ENCODE measurements at places on chromosomes 7 and 10.

GRCh38 chr10:6919077-6919476 lies 339.0 kb upstream of the PRKCQ start:
- no peak for DNase-seq

DNA sequence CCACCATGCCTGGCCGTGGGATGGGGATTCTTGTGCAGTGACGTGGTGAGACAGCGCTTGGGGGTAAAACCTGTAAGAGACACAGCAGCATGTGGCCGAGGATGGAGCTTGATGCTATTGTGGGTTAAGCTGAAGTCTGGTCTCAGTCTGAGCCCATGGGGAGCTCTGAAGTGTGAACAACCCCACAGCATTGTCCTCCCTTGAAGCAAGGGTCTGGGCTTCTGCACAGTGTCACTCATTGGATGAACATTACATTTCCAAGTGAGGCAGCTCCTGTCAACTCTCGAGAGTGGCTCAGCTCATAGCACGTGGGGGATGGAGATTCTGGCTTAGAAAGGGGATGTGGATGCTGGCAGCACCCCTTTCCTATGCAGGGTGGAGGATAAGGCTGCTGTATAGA lies 32.2 kb upstream of the ZNF438 start:
- no peak for DNase-seq

DNA sequence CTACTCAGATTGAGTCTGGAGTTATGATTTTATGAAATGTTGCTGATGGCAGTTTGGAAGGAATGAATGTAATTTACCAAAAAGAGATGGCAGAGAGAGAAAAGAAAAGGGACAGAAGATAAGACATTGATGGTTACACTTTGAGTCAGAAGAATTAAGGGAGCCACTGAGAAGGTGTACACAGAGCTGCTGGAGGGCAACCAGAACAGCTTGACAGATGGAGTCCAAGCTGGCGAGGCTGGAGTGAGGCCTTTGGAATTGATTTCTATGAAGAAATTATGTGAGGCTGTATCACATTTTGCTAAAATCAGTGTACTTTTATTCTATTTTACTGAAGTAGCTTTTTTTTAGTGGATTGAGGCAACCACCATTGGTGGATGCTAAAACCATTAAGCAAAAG lies 740.5 kb downstream of the REEP3 start:
- DNase-seq: no peak

DNA sequence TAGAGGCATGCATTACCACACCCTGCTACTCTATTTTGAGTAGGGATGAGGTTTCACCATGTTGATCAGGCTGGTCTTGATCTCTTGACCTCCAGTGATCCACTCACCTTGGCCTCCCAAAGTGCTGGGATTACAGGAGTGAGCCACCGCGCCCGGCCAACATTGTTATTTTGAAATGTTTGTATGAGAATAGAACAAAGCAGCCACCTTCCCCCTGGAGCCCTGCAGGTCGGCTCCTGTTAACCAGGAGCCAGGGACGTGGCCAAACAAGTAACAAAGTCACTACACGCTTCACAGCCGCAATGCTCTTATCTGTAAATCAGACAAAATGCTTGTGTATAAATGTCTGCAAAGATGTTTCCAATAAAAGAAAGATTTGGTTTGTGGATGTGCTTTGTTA lies 295.4 kb downstream of the CNTNAP2 start:
- no peak for DNase-seq

DNA sequence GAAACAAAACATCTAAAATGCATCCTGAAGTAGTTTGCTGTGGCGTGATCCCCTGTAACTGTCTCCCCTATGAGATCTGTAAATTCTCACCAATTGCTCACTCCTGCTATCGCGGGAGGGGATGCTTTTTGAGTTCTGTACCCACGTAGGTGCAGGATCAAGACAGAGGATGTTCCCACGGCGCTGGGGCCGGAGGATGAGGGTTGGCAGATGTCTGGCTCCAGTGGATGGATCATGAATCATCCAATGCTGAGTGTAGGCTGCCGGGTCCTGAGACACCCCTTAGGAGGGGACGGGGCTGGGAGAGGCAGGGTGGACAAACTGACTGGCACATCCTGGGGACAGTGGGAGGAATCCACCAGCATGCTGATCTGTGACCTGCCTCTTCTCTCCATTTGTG lies 224.4 kb downstream of the USP6NL start:
- no peak for DNase-seq

- no peak for DNase-seq
Measured at GRCh38 chr7:121328508-121329190, at the start of gene WNT16. WNT16 (plus strand) TSS chr7:121329000; CDS start chr7:121329293, 293 bp downstream.

DNA sequence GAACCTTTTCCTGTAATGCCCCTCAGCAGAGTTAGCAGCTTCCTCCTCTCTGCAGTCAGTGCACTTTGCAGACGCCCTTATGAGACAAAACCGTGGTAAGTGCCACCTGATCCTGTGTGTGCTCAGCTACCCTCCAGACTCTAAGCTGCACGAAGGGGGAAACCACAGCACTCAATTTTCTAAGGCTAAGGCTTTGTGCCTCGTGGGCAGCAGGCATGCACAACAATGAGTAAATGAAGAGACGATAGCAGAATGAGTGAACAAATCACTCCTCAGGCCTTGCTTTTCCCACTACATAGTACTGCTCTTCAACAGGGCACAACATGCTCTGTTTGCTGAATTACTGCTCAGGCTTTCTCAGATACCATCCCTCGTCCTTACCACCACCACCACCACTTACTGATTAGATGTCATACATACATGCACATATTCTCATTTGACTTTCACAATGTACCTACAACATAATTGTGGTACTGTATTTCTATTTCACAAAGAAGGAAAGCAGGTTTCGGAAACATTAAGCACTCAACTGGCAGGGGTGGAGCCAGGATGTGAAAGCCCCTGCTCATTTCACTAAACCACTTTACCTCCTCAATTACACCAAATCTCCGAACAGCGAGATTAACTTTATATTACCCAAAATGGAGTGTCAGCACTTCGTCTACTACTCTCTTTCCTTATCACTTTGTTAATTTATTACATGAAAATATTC lies 85.4 kb downstream of the ICA1 start:
- no peak for DNase-seq

GRCh38 chr10:87667493-87667892 lies 7.8 kb downstream of the PAPSS2 start:
- DNase-seq: no peak

DNA sequence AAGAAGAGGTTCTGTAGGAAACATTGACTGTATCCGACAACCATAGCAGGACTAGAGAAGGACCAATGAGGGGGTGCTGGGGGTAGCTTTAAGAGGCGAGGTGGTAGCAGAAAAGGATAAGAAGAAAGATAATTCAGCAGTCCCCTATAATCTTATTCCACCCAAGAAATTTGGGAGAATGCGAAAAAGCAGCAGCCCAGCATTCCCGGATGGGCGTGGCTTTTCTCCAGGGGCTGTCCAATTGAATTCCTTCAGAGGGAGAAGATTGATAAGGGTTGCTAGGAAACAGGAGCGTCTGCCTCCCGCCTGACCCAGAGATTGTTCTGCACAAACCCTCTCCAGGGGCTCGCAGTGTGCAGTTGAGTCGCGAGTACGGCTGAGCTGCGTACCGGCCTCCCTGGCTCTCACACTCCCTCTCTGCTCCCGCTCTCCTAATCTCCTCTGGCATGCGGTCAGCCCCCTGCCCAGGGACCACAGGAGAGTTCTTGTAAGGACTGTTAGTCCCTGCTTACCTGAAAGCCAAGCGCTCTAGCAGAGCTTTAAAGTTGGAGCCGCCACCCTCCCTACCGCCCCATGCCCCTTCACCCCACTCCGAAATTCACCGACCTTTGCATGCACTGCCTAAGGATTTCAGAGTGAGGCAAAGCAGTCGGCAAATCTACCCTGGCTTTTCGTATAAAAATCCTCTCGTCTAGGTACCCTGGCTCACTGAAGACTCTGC lies at the start of gene GRM3:
GRM3 (plus strand) TSS at position 349 of the 721 bp plus-strand sequence. CDS start 121,237 bp downstream, outside the sequence.
- DNase-seq: no peak

GRCh38 chr10:129583831-129584230 lies 116.8 kb downstream of the MGMT start:
- DNase-seq: no peak

DNA sequence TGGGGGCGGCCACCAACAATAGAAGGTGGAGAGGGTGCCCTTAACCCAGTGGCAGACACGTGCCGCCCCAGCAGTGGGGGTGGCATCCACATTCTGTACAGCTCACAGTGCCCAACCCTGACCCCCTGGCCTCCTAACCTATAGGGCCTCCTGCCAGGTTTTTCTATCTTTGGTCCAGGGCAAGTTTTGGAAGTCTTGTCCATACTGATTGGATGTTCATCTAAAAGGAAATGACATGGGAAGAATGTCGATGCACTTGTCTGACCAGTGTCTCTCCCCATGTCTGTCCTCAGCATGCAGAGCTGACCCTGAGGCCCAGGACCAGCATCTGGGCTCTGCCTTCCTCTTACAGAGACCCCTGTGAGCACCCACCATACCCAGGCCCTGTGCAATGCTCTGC lies 32.3 kb upstream of the ANTXRL start:
- no peak for DNase-seq

- no peak for DNase-seq
Measured at GRCh38 chr7:44533301-44534055, 7.7 kb downstream of the NPC1L1 start.

DNA sequence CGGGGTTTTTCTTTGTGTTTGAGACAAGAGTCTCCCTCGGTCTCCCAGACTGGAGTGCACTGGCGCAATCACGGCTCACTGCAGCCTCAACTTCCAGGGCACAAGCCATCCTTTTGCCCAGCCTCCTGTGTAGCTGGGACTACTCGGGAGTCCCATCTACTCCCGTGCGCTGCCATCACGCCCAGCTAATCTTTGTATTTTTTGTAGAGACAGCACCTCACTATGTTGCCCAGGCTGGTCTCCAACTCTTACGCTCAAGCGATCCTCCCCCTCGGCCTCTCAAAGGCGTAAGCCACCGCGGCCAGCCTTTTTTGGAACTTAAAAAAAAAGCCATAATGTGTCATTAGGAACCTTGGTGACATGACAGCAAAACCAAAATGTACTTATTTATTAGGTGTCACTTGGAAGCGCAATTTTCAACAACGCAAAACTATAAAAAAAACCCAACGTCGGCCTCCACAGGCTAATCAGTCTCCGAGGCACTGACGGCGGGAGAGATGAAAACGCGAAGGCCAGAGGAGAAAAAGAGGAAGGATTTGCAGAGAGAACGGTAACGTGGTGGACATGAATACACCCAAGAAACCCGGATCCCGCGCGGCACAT lies 911 bp upstream of the HNRNPH3 start:
- DNase-seq: no peak

DNA sequence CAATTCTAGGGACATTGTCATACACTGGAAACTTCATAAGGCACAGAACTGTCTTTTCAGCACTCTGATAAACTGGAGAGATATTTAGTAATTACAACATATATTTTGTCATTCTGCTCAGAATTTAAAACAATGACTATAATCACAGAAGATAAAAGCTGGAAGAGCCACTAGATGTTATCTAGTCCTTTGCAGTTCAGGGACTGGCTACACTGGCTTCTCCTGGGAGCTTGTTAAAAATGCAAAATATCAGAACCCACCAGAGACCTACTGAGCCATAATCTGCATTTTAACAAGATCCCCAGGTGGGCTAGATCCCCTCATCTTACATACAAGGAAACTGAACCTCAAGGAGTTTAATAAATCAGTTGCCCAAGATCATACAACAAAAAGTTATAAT lies 32.3 kb downstream of the IDE start:
- no peak for DNase-seq

GRCh38 chr10:115979576-115979975 lies 293.4 kb downstream of the GFRA1 start:
- no peak for DNase-seq

GRCh38 chr10:102523250-102524029 lies 19.7 kb downstream of the SUFU start:
- peak; percentile 29 for DNase-seq

GRCh38 chr7:112584290-112584689 lies 103.5 kb downstream of the LSMEM1 start:
- DNase-seq: no peak

- no peak for DNase-seq
Measured at GRCh38 chr7:100089458-100090196, 858 bp downstream of the COPS6 start.

GRCh38 chr7:131587315-131587923 lies 31.0 kb upstream of the PODXL start:
- no peak for DNase-seq
